ENCODE measurements at places on chromosomes 1 and 21.

DNA sequence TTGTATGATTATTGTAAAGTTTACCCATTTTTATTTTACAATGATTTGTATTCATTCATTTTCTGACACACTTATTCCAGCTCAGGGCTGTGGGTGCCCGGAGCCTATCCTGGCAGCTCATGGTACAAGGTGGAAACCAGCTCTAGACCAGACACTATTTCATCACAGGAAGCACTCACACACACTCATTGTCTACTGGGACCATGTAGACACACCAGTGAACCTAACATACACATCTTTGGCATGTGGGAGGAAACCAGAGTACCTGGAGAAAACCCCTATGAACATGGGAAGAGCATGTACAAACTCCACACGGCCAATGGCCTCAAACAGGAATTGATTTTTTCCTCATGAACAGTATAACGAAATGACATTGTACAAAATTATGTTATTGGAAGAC lies 2.4 kb downstream of the DTL start:
- DNase-seq: no peak

DNA sequence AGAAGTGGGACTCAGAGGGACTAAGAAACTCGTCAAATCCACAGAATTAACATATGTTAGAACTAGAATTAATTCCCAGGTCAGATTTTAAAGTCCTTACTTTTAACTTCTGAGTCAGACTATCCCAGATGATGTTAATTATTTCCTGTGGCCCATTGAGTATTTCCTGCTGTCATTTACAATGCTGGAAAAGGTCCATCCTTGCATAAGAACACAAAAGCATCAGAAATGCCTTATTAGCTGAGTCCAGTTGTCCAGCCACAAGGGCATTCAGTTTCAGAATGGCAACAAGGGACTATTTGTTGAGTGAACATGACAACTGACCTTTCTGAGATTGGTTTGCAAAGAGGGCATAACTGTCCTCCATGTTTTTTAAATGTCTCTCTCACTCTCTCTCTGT lies 16.5 kb upstream of the HIVEP3 start:
- no peak for DNase-seq

- DNase-seq: no peak
Measured at GRCh38 chr1:39103328-39104157, 77.4 kb downstream of the NDUFS5 start.

GRCh38 chr21:25370311-25370744 lies 237.0 kb downstream of the MRPL39 start:
- DNase-seq: no peak

DNA sequence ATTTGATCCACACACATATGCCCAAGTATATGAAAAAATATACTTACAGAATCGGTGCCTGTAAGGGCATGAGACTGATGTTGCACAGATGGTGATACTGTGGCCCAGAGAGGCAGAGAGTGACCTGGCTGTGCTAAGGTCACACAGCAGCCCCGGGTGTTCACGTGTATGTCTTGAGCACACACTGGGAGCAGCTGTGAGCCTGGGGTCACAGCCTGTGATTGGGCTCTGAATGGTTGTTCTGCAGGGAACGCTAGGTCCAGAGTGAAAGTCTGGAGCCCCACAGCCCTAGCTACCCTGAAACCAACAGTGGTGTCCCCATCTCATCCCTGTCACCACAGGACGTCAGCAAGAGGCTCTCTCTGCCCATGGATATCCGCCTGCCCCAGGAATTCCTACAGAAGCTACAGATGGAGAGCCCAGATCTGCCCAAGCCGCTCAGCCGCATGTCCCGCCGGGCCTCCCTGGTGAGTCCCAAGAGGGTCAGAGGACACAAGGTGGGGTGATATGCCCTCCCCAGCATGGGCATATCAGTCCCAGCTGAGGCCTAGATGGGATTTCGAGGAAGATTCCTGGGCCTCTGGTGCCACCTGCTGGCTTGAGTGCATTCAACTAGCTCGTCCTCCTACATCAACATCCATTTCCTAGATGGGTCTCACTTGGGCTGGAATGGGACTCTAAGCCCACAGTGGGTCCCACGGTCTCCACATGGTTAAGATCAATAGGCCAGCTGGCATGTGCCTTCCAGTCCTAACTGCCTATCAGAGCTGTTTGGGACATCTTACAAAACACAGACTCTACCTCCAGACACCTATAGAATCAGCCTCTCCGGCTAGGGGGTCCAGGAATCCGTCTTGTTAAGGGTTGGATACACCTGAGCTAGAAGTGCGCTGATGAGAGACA lies 19.7 kb downstream of the CDK18 start:
- DNase-seq: peak; percentile 84

DNA sequence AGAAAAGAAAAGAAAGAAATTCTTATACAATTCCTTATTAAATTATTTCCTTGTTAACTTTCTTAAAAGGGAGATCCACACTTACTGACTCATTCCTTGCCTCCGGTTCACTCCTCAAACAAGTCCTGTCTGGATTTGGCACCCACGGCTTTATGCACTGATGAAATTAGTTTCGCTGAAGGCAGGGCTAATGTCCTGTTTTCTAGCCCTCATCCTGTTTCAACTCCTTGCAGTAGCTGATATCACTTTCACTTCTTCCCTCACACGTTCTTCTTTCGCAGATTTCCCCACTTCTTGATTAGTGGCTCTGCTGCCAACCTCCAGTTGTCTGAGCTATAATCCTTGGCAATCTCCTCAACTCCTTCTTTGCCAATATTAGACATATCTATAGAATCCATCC lies 215.2 kb downstream of the URB2 start:
- no peak for DNase-seq

DNA sequence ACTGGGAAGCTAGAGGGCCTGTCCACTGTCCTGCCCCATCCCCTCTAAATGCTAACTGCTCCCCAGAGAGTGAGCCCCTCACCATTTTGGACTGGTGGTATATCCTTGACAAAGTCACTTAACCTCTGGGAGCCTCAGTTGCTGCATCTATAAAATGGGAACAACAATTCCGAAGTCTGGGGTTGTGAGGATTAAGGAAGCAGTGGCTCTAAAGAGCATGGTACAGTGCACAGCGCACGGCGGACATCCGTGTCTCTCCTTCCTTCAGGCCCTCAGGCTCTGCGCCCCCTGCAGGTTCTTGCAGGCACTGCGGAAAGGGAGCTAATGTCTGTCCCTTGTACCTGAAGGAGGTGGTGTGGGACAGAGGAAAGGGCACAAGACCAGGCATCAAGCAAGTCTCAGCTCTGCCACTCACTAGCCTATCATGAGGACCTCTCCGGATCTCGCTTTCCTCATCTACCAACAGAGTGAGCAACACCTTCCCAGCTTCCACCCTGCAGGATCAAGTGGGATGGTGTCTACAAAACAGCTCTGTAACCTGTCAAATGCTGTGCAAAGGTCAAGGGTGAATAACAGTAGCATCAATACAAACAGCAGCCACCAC lies 20.1 kb downstream of the ECE1 start:
- peak; percentile 90 for DNase-seq

DNA sequence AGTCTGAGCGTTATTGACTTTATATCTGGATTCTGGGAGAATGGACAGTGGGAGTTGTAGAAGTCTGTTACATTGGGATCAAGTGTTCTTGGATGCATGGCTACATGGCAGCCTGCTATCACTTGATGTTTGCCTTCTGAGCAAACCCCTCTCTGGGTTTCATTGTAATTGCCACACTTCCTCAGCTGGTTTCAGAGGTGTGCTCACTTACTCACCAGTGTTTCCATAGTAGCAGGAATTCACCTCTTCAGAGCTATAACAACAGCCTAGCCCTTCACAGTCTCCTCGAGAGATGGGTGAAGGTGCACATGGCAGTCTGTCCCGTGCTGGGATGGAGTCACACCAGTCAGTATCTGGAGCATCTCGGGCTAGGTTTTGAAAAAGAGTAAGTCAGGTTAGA lies 2.6 kb downstream of the ZP4 start:
- no peak for DNase-seq

DNA sequence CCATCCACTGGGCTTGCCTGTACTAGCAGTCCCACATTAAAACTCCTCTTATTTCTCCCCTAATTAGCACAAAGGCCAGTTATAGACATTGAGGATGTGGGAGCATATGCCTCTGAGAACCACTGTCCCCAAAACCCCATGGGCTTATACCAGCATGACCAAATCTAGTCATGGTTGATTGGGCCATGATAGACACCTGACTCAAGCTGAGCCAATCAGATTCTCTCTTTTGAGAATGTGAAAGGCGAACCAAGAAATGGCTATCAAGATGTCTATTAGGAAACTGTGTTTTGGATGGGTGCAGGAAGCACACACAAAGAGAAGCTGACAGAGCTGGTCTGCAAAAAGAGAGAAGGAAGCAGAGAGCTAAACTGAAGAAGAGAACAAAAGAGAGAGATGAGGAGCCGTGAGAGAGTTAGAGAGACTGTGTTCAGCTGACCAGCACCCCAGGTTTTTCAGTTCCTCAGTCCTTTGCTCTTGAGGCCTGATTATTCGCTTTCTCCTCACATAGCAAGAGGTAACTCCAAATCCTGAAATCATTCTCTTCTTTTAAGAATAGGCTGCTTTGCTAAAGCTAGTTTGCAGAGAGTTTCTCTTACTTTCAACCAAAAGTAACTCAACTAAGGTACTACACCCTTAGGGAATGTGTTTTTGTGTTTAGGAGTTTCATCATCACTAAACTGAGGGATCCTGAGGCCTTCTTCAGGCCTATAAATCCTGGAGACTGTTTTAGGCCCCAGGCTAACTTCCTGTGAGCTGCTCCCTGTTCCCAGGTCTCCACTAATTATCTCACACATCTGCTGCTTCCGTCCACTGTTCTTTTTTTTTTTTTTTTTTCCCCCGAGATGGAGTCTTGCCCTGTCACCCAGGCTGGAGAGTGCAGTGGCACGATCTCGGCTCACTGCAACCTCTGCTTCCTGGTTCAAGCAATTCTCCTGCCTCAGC lies 7.9 kb upstream of the TIPRL start:
- no peak for DNase-seq

DNA sequence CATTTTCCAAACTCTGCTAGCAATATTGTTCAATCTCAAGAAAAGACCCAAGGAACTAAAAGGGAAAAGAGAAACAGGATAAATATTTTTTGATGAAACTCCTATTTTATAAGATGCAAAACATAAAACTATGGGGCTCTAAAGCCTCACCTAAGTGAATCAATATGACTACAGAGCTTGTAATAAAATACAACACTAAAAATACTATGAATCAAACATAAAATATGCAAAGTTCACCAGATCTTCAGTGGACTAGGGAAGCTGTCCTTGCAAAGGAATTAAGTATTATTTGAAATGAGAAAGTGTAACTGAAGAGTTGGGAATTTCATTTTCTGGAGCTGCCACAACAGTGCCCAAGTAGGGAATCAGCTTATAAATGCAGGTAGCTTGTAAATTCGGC lies 124.5 kb downstream of the CRB1 start:
- no peak for DNase-seq

DNA sequence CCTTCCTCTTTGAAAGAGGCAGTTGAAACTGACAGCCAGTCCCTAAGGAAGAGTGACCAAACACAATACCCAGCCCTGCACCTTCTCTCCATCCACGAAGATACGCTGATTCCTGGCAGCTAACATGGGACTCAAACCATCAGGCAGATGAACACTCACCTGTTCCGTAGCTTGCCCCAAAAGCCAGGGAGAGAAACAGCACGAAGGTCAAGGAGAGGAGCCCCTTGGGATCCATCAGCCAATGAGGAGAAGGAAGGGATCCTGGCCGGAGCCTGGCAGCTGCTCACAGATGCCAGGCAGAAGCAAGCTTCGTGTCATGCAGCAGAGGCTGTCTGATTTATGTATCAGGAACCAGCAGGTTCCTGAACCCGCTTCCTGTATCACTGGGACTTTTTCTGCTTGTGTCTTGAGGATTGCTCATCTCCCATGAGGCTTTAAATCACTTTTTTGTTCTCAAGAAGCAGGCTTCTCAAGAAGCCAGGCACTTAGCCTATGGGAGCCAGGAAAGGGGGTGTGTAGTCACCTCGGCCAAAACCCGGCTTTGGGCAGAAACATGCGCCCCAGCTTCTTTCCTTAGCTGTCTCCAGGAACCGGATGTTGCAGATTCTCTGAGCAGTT lies at the start of gene SLAMF1:
TSS of gene SLAMF1 (minus strand) at position 334 of the 618 bp plus-strand sequence. CDS start at position 235, 99 bp downstream.
- DNase-seq: peak; percentile 67

GRCh38 chr1:231338270-231339128 lies at the start of gene SPRTN:
Gene SPRTN (plus strand): TSS chr1:231338293. CDS start chr1:231338384, 91 bp downstream.
- DNase-seq: peak; percentile 45

GRCh38 chr1:214514032-214514818 lies 37.2 kb downstream of the PTPN14 start:
- no peak for DNase-seq

- no peak for DNase-seq
Measured at GRCh38 chr1:244850099-244850852, 14.1 kb downstream of the HNRNPU start.

- DNase-seq: no peak
Measured at GRCh38 chr1:168881656-168882260, 152.8 kb upstream of the DPT start.

- DNase-seq: peak; percentile 47
Measured at GRCh38 chr21:34073749-34074282, 438 bp downstream of the MRPS6 start.

DNA sequence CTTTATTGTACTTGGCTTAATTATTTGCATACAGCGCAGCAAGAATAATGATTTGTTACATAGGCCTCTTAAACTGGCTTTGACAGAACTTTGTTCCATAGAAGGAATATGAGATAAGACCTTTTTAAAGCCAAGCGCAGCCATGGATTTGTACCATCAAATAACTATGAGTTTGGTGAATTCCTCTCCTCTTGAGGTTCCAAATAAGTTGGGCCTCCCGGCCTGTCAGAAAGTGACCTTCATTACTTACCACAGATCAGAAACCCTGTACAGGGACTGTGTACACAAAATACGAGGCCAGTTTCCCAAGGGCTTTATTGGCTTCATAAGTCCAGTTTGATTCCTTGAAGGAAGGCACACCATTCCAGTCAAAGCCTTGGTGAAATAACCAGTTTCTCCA lies 21.8 kb upstream of the HSD3B1 start:
- no peak for DNase-seq

GRCh38 chr1:24418898-24419628 lies 3.5 kb downstream of the NIPAL3 start:
- DNase-seq: no peak

DNA sequence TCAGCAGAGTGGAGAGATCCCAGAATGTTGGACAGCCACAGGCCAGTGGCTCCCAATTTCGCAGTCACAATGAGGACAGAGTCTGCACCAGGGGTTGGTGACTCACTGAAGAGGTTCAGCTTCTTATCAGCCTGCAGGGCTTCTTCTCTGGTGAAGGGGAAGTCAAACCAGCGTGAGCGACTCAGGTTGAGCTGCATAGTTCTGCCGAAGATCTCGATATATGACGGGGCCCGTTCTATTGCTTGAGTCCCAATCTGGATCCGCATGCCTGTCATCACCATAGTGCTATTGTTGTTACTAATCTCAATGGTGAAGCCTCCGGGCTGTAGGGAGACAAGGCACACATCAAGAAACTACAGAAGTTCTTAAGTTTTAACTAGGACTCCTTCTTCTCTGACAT lies 58.5 kb downstream of the UBR4 start:
- no peak for DNase-seq

DNA sequence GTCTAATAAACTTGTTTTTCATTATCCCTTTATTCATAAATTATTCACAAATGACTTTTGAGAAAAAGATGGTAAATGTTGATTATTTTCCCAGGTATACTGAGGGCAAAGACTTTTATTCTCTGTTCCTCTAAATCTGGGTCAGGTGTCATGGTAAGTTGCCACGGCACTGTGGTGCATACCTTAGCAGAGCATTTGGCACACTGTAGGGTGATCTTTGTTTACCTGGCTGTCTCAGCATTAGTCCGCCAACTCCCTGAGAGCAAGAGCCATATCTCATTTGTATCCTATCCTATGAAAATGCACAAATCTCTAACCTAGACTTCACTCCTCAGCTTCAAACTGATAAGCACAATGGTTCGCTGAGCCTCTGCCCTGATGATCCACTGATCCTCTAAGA lies 24.9 kb downstream of the GDAP2 start:
- DNase-seq: no peak

GRCh38 chr1:204326771-204327300 lies 32.9 kb downstream of the PLEKHA6 start:
- DNase-seq: no peak
